ENCODE measurements at places on chromosomes 12 and 14.

DNA sequence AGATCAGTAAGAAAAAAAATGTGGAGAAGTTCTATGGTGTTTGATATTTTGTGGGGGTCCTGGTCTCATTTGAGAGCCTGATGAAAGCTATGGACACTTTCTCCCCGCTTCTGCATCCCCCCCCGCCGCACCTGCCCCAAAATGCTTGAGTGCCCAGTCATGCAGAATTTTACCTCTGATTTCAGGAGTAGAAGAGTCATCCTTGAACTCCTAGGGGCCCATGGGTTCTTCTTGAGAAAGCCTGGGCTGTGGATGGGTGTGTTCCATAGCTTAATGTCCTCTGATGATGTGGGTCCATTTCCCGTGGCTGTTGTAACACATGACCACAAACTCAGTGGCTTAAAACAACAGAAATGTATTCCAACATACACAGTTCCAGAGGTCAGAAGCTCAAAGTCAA, 248.8 kb upstream of the PWP1 start:
- no peak for DNase-seq

DNA sequence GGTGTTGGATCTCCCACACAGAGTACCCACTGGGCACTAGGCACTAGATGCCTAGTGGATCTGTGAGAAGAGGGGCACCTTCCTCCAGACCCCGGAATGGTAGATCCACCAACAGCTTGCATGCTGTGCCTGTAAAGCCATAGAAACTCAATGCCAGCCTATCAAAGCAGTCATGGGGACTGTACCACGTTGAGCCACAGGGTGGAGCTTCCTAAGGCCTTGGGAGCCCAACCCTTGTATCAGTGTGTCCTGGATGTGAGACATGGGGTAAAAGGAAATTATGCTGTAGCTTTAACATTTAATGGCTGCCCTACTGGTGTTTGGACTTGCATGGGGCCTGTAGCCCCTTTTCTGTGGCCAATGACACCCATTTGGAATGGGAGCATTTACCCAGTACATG, 1024.9 kb downstream of the TMEM121 start:
- DNase-seq = no peak

DNA sequence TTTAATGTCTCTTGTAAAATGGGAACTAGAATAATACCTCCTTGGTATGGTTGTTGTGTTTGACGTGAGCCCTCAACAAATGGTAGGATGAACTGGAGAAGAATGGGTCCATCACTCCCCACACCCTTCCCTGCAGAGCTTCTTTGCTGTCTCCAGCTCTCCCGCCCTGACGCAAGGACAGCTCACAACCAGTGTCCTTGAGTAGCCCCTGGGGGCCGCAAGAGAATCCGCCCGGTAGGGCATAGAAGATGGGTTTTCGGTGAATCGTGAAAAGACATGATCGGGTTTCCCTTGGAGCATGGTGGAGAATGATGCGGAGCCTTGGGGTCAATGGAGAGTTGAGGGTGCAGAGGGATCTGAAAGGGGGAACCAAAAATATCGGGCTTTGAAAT, 6.1 kb upstream of the PAX9 start:
- DNase-seq = no peak

DNA sequence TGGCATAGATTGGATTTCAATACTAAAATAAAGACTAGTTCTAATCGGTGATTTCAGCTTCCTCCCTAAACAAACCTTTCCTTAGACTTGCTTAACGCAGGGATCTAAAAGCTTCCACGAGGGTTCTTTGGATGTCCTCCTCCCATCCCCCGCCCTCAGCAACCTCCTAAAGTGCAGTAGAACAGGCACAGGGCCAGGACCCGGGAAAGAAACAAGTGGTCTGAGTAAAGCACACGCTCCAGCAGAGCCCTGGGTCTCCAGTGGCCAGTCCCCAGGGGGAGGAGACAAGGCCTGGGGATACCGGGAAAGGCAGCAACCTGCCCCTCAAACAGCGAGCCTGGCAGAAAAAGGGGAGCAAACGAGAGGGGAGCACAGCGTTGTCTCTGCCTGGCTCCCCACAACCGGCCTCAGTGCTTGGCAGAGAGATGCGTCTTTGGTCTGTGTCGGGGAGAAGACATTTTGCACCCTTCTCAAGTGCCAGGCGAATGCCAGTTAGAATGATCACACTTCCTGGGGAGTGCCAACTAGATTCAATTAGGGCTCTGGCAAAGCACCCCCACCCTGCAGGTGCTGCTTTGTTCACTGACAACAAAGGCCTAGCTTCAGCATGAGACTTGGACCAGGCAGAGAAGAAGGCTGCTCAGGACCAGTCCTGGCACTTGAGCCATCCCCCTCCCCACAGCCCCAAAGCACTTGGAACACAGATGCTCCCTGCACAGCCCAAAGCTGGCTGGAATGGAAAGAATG, 17.1 kb upstream of the SLC6A12 start:
- DNase-seq = no peak
